ENCODE measurements at places on chromosomes 16 and 17. TPM values are rescaled to one million over a fixed set of nuclear protein-coding genes. Genes with fewer than 3 reads are reported as not detected.

Gene MT2A
- 715 TPM for total RNA-seq

Gene WFIKKN1
- 0.10 TPM for total RNA-seq

Gene PCTP
- total RNA-seq = 18.7 TPM

Gene NEK8
- total RNA-seq = 0.24 TPM

Gene HSD17B1
- 0.68 TPM for total RNA-seq

Gene NT5C3B
- 39.4 TPM for total RNA-seq

Gene C16orf74
- 6.2 TPM for total RNA-seq

Gene SPATA22
- total RNA-seq = not detected

Gene FBXW10
- not detected for total RNA-seq

Gene CCL1
- total RNA-seq = not detected

Gene TNFSF13
- total RNA-seq = 0.10 TPM

Gene MYADML2
- not detected for total RNA-seq

Gene FOXC2
- total RNA-seq = 1.3 TPM

Gene ABAT
- total RNA-seq = 3.5 TPM

Gene SPAG9
- total RNA-seq = 55.3 TPM

Gene KLHDC4
- 15.4 TPM for total RNA-seq

Gene CA5A
- total RNA-seq = not detected

Gene FAM20A
- total RNA-seq = 0.36 TPM

Gene CDH8
- total RNA-seq = 1.3 TPM

Gene AOC2
- 0.36 TPM for total RNA-seq

Gene MEIOB
- total RNA-seq = not detected

Gene TANC2
- total RNA-seq = 6.0 TPM

Gene MLKL
- 8.4 TPM for total RNA-seq

Gene SMIM36
- not detected for total RNA-seq

Gene SDF2
- 71.9 TPM for total RNA-seq

Gene SSTR5
- not detected for total RNA-seq

Gene DNAI2
- total RNA-seq = not detected

Gene TBC1D3G
- total RNA-seq = not detected

Gene MYOCD
- total RNA-seq = not detected

Gene CACNA1G
- total RNA-seq = 0.12 TPM

Gene NKD1
- 14.2 TPM for total RNA-seq

Gene SYNGR3
- total RNA-seq = 5.5 TPM

Gene AHSP
- total RNA-seq = not detected

Gene HAP1
- total RNA-seq = not detected

Gene RTN4RL1
- total RNA-seq = 7.6 TPM

Gene GSDMA
- not detected for total RNA-seq

Gene IQCK
- 15.3 TPM for total RNA-seq

Gene CCDC137
- total RNA-seq = 7.7 TPM

Gene SULT1A3
- total RNA-seq = 6.0 TPM

Gene RHBDL1
- not detected for total RNA-seq

Gene WNT3
- total RNA-seq = 0.96 TPM

Gene PHAF1
- total RNA-seq = 13.7 TPM

Gene CCL3
- total RNA-seq = 0.96 TPM

Gene WFDC1
- total RNA-seq = not detected

Gene CX3CL1
- 1.3 TPM for total RNA-seq

Gene FBXO39
- not detected for total RNA-seq

Gene IGFALS
- not detected for total RNA-seq

Gene DNAH17
- total RNA-seq = 0.12 TPM

Gene KRT14
- total RNA-seq = not detected

Gene CD19
- total RNA-seq = not detected

Gene DPEP2
- not detected for total RNA-seq

Gene SOCS3
- 6.2 TPM for total RNA-seq

Gene HDAC5
- total RNA-seq = 19.9 TPM

Gene TMC7
- total RNA-seq = 2.2 TPM

Gene SOCS1
- 21.2 TPM for total RNA-seq

Data from RPMI7951 (cell line).